ENCODE measurements at places on chromosomes 3 and 15.

DNA sequence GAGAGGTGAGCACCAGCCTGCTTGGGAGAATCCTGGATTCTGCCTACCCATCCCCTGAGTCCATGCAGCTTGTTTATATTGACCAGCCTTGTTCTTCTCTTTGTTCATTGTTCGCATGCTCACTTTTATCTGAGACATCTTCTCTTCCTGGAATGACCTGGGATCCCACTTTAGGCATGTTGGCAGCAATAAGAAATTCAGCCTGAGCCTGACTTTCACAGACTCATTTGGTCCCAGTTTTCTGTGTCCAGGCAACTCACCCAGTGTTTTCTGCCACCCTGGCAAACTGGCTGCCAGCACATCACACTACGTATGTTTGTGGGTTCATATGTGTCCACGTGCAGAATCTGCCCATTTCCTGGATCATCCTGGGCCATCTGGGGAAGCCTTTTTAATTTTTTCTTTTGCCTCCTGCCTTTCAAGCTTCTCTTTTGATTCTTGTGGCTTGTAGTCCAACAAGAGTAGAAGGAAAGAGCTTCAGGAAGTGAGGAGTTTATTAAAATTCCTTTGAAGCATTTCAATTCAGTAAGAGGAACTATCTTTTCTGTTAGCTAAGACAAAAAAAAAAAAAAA, 199.9 kb downstream of the FNDC3B start:
- DNase-seq, result no peak

DNA sequence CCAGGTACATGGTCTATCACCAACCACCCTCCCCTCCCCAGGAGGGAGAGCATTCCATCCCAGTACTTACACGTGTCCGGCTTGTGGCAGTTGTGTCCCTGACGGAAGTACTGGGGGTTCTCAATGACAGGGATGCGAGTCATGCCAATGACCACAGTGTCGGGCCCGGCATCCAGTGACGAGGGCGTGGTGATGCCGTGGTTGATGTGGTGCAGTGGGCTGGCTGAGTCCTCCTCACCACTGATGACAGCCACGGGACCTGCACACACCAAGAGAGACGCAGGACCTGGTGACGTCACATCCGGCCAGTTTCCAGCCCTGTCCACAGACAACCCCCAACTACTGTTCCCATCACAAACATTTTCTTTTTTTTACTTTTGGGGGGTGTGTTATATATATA, 223.8 kb downstream of the NTRK3 start:
- DNase-seq, result no peak

DNA sequence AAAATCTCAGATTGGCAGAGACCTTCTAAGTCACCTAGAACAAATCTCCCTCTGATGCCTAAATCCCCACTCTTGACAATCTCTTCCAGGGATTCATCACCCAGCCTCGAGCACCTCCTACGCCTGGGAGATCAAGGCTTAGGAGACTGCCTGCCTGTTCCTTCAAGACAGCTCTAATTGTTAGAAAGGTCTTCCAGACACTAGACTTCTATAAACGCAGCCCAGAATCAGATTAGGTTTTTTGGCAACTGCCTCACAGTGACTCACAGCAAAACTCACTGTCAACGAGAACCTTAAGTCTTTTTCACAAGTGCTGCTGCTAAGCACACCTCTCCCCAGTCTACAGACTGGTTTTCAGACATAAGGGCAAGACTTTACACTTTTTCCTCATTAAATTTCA, 23.1 kb downstream of the SRGAP3 start:
- no peak for DNase-seq

DNA sequence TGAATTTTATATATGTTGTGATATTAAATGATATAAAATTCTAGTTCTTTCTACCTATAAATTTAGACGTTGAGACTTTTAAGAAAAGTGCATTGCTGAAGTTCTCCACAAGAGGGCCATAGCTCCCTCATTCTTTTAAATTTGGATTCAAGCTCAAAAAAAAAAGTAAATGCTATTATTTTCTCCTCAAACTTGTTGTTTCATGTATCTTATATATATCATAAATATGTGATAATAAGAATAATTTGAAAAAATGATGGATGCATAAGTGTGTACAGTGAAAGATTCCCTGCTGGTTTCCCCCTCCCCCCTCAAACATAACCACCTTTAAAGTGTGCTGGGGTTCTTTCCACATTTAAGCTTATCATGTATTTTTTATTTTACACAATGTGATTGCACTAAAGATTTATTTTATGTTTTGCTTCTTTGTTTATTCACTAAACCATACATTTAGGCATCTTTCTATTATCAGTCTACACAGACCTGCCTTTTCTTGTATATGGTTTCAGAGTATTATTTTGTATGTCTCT, 769.4 kb upstream of the GOLIM4 start:
- no peak for DNase-seq

DNA sequence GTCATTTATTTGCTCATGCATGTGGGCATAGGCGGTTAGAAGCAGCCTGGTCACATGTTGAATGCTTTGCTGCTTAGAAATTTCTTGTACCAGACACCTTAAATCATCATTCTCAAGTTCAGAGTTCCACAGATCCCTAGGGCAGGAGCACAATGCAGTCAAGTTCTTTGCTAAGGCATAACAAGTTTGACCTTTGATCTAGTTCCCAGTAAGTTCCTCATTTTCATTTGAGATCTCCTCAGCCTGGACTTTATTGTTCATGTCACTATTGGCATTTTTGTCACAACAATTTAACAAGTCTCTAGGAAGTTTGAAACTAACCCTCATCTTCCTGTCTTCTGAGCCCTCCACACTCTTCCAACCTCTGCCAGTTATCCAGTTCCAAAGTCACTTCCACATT, 22.8 kb downstream of the HGD start:
- DNase-seq, result no peak

Measured in CD4-positive, alpha-beta T cell treated with Interleukin-10 for 1 hour (primary cell).